Ovary (tissue), 10 donors: ENCODE measurements at places on chromosomes 1 and 21. TPM values are rescaled to one million over a fixed set of nuclear protein-coding genes. Genes with fewer than 3 reads are reported as not detected.

Gene TXLNA
- 29.2 TPM for total RNA-seq

GRCh38 chr1:115227346-115228082 lies 110.5 kb downstream of the NGF start:
- H3K27ac ChIP-seq, result no peak overlapping the region
- no peak overlapping the region for H3K4me3 ChIP-seq
- DNase-seq, result no peak

DNA sequence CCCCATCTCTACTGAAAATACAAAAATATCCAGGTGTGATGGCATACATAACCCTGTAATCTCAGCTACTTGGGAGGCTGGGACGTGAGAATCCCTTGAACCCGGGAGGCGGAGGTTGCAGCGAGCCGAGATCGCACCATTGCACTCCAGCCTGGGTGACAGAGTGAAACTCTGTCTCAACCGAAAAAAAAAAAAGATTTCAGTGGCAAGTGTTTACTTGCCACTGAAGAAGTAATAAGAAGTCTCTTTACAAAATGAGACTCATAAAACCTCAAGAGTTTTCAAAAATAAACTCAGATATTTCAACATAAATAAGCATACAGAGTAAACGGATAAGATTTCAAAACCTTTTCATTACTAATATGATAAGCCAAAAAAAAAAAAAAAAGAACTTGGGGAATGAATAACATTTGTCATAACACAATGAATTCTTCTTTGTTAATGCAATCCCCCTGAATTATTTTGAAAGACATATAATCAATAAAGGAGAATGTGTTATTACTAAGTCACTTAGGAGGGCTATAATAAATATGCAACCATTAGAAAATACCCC lies 34.2 kb upstream of the EXO1 start:
- no peak overlapping the region for H3K27ac ChIP-seq
- H3K27me3 ChIP-seq, result no peaks in the 10 kb centered on the region
- H3K4me3 ChIP-seq, result no peak overlapping the region
- no peaks in the 10 kb centered on the region for H3K36me3 ChIP-seq
- no peaks in the 10 kb centered on the region for H3K4me1 ChIP-seq

Gene CGN
- 3.2 TPM for total RNA-seq

Gene NMNAT1
- 5.8 TPM for total RNA-seq

- H3K4me3 ChIP-seq, result no peak overlapping the region
- no peaks in the 10 kb centered on the region for H3K36me3 ChIP-seq
- no peak overlapping the region for H3K27ac ChIP-seq
- H3K27me3 ChIP-seq, result no peaks in the 10 kb centered on the region
These were observed 65.8 kb downstream of the AK5 start for GRCh38 chr1:77347646-77348045.

- no peak for DNase-seq
- no peak overlapping the region for H3K27ac ChIP-seq
- H3K4me3 ChIP-seq, result no peak overlapping the region
These were observed 84.4 kb downstream of the RNF220 start for GRCh38 chr1:44489481-44489880.

DNA sequence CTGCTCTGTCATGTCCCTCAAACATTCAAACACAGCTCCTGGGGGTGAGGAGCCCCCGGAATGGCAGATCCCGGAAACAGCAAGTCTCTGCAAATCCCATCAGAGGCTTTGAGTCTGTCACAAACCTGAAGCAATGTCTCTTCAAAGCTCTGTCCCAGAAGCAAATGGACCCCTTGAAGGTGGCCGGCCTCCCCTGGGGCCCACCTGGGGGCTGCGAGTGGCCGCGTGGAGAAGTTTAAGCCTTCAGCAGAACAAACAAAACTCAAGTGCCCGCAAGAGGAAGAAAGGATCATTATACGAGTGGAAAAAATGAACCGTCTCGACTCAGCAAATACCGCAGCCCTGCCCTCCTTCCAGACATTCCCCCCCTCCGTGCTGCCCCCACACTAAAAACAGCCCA lies 53.3 kb downstream of the PRDM16 start:
- no peak overlapping the region for H3K4me3 ChIP-seq
- H3K36me3 ChIP-seq, result no peaks in the 10 kb centered on the region
- no peaks in the 10 kb centered on the region for H3K27me3 ChIP-seq
- peaks cover 25% of the 10 kb centered on the region for H3K4me1 ChIP-seq
- DNase-seq, result no peak

DNA sequence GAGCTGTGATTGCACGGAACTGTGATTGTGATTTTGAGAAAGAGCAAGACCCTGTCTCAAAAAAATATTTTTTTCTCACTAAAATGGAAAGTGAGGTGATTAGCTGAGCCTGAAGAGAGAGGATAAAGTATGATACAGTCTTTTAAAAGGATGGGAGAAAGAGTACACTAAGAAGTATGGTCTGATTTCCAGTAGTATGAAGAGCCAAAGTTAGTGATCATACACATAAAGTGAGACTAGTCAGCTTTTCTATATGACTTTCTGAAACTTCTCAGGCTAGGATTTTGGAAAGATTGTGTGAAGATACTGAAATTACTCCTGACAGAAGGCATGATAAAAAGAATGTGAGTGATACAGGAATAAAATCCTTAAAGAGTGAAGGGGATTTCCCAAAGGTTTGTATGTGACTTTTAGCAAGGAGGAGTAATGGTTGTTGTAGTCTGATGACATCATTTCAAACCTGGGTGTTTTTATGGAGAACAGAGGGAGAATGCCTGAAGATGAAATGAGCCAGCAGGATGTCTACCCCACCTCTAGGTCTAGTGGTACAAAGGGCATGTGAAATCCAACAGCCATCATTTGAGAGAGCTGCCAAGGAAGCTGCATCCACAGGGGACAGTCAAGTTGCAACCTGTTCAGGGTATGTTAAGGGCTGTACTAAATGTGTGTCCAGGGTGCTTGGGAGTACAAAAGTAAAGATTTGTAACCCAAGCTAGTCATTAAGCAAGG lies 157.7 kb downstream of the PIK3R3 start:
- H3K4me3 ChIP-seq, result no peak overlapping the region
- no peak overlapping the region for H3K27ac ChIP-seq
- no peaks in the 10 kb centered on the region for H3K36me3 ChIP-seq

DNA sequence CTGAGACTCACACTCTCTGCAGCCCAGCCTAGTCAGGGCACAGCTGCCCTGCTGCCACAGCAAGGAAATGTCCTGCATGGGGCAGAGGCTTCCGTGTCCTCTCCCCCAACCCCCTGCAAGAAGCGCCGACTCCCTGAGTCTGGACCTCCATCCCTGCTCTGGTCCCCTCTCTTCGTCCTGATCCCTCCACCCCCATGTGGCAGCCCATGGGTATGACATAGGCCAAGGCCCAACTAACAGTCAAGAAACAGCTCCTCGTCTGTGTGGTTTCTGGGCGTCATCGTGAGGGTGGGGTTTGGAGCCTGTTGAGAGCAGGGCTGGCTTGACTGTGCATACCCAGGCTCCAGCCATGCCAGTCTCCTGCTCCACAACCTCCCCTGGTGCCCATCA lies 19.5 kb downstream of the FAAH start:
- H3K36me3 ChIP-seq, result no peaks in the 10 kb centered on the region
- H3K27me3 ChIP-seq, result no peaks in the 10 kb centered on the region
- H3K4me3 ChIP-seq, result no peak overlapping the region
- no peak overlapping the region for H3K27ac ChIP-seq
- no peaks in the 10 kb centered on the region for H3K4me1 ChIP-seq

Gene NECTIN4
- total RNA-seq, result not detected

Gene SYNJ1
- total RNA-seq, result 7.0 TPM

Gene KRTAP13-4
- not detected for total RNA-seq

- H3K36me3 ChIP-seq, result no peaks in the 10 kb centered on the region
- DNase-seq, result no peak
- no peaks in the 10 kb centered on the region for H3K27me3 ChIP-seq
- H3K27ac ChIP-seq, result no peak overlapping the region
- H3K4me1 ChIP-seq, result no peaks in the 10 kb centered on the region
These were observed 154.0 kb downstream of the RWDD3 start for GRCh38 chr1:95388031-95388430.
